Activated T-helper 2 cell treated with anti-CD3 and anti-CD28 coated beads, Interferon-gamma antibody, Interleukin-2, Interleukin-4, amounts not matched to agents 10 μg/mL and 5 μg/mL and 100 μg/mL, durations not matched to agents 14 hours and 24 hours and 36 hours (primary cell): ENCODE measurements at places on chromosomes 3 and 15. TPM values are rescaled to one million over a fixed set of nuclear protein-coding genes. Genes with fewer than 3 reads are reported as not detected.

Gene TMCO5A
- total RNA-seq = not detected in 2 replicates

Gene NTRK3
- total RNA-seq = 0.51 and 0.73 TPM in 2 replicates

Gene GOLGA6L7
- not detected in 2 replicates for total RNA-seq

- DNase-seq = no peak
Measured at GRCh38 chr15:37581866-37582532, 352.4 kb upstream of the TMCO5A start.

- no peak for DNase-seq
Measured at GRCh38 chr3:46085421-46086082, 58.3 kb upstream of the XCR1 start.

DNA sequence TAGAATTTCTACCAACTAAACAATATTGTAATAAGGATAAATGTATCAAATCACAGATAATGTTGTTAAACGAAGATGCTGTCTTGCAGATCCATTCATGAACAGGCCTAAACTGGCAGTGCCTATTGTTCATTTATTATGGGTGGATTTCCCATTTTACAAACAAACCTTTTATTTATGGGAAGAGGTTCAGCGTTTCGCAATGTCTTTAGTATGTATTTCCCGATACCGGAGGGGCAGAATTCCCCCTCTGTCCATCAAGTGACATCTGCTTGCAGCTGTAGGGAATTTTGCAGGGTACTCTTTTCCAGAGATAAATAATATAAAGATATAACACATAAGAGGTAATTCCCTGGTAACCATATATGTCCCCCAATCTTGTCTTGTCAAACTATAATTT, 5.7 kb downstream of the CEP19 start:
- DNase-seq = no peak

GRCh38 chr3:160127308-160127707, 97.9 kb upstream of the C3orf80 start:
- no peak for DNase-seq

- DNase-seq = no peak
Measured at GRCh38 chr3:131544557-131544956, 41.8 kb upstream of the MRPL3 start.

DNA sequence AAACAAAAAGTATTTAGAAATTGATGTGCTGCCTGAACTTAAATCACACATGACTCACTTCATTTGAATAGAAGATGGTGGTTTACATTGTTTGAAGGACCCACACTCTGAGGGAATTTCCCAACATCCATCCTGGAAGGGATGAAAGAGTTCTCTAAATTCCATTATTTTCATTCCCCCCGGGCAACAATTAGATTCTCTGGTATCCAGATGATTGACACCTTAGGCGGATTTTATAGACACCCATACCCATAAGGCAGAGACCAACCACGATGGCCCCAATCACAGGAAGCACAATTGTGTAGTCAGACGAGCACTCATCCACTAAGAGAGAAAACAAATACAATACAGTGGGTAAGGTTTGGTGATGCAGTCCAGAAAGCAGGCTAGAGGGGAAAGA, 24.6 kb upstream of the MCCC1 start:
- DNase-seq = no peak
